ENCODE measurements at places on chromosomes 1 and 21. TPM values are rescaled to one million over a fixed set of nuclear protein-coding genes. Genes with fewer than 3 reads are reported as not detected.

Gene FBXO2
- 2.1 TPM for total RNA-seq

Gene CHRM3
- total RNA-seq: 0.02 TPM

Gene IFI44L
- 29.2 TPM for total RNA-seq

Gene LAD1
- not detected for total RNA-seq

Gene PPCS
- 46.1 TPM for total RNA-seq

Gene SLC35F3
- total RNA-seq: 18.2 TPM

Gene PRDM2
- total RNA-seq: 61.7 TPM

Gene TMEM63A
- total RNA-seq: 250 TPM

Gene LEFTY1
- total RNA-seq: not detected

Gene SAMD13
- total RNA-seq: 0.40 TPM

Gene KCNE2
- total RNA-seq: not detected

Gene DNM3
- 2.2 TPM for total RNA-seq

Measured in activated naive CD4-positive, alpha-beta T cell treated with anti-CD3 and anti-CD28 coated beads, Interleukin-2, amount 10 ng/mL, durations not matched to agents 5 hours and 36 hours (primary cell).